Calu3 (cell line): ENCODE measurements at places on chromosomes 12 and 14. TPM values are rescaled to one million over a fixed set of nuclear protein-coding genes. Genes with fewer than 3 reads are reported as not detected.

The MYF6 gene
- not detected in 2 replicates for total RNA-seq

DNA sequence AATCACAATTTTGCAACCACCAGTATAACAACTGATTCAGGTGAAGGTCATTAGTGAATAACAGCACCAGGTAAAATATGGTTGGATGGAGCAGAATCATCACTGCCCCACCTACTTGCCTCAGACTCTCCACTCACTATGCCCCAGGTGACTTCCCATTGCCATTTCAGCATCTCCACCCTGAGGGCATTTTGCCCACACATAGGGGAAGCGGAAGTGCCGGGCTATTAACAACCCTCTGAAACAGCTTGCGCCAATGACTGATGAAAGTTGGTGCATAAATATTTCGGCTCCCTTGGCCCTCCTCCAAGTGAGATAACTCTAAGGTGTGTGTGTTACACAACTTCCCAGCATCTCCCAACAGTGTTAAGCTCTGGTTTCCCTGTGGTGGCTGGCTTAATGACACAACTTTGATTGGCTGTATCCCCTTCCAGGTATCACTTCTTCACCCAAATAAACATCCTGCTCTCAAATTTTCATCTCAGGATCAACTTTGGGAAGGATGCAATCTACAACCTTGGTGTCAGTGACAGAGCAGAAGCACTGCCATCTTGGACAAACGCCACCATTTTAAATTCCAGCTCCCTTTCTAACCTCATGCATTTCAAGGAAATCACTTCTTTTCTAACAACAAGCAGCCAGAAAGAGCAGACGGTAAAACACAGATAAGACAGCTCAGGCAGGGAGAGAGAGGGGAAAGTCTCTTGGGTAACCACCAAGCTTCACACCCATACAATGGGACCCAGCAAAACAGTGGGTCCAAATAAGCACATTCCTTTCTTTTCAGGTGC, 73.6 kb upstream of the PPP2R5C start:
- DNase-seq = no peak

DNA sequence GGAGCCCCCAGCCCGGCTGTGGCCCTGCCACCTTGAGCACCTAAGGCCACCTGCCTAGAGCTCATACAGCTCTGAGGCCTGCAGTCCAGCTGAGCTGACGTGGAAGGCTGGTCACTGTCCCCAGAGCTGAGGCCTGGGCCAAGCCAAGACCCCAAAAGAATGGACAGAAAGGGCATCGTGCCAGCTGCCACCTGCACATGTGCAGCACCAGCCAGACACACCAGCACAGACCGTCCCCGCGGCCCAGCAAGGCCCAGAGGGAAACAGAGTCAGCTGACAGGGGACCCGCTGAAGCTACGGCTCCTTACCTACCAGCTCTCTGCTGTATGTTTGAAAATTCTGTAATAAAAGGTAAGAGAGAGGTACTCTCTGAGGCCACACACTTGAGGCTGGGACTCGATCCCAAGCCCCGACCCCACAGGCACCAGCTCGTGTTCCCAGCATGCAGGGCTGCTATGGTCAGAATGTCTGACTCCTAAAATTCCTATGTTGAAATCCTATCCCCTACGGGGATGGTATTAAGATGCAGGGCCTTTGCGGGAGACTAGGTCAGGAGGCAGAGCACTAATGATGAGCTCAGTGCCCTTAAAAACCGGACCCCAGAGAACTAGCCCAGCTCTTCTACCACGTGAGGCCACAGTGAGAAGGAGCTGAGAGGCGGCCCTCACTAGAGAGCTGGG, 25.4 kb downstream of the BRF1 start:
- DNase-seq = no peak

DNA sequence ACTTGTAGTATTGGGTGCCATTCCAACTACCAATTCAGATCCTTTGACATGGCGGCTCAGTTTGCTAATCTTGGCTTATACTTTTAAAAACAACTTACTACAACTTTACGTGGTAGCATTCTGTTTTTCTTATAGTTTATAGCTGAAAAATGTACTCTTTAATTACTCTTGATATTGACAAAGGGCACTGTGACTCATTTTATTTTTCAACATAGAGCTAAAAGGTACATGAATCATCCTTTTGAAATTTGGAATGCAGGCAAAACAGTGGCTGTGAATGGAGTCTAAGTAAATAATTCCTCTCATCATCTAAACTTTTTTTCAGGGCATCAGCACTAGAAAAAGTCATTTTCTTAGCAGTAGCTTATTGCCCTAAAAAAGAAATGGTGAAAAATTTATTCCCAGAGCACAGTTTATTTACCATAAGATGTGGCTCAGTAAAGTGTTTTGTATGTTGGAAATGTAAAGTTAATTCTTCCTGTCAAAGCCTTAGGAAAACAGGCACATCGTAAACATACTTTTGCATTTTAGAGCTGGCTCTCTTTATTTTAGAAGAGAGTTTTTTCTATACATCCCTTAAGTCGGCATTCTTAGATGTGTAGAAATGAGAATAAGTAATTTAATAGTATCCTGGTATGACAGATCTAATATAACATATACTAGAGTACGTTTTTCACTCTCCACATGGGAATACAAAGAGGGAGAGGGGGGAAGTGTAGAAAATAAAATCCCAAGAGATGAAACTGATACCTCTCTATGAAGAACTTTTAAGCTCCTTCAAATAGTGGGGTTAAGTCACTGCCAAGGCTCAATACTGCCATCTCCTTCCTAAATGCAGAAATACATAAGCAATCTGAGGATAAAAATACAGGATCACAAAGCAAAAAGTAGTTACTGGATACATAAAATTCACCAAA, 55.2 kb downstream of the SLC25A21 start:
- no peak for DNase-seq

GRCh38 chr14:87944987-87945604, 47.9 kb downstream of the GALC start:
- peak; percentile 4 for DNase-seq

The CCDC197 gene
- total RNA-seq = not detected in 2 replicates

DNA sequence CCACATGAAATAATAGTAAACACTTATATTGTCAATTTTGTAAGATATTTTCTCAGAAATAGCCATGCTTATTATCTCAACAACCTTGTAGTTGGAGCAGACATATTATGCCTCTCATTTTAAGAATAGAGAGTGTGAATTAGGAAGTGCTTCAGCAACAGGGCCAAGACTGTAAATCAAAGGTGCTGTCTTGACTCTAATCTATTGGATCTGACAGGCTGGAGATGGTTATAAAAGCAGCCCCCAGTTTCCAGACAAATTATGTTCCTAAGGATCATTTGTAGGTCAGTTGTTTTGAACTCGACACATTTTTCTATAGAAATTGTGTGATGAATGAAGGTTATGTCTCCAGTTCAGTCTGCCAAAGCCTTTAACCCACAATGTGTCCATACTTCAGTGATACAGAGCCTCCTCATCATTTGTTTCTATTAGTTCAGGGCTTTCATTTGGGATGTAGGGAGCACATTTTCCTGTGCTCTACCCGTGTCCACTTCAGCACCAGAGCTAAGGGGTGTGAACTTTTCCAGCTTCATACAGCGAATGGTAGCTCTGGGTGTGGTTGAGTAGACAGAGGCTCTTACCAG, 284.8 kb upstream of the FBXO33 start:
- DNase-seq = no peak

DNA sequence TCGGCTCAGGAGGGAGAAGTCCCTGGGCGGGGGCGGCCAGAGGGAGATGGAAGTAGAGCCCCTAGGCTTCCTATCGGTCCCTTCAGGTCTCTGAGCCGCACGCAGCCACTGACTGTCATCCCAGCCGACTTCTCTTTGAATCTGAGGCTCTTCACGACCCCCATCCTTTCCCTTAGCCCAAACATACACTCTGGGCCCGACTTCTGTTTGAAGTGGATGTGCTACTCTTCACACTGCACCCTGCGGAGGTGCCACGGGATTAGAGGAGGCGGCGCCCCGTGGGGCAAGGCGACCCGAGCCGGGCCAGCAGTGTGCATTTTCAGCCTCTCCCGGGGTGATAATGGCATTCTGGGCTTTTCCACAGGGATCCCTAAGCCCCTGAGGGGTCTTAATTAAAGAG, 6.0 kb upstream of the DACT1 start:
- no peak for DNase-seq

DNA sequence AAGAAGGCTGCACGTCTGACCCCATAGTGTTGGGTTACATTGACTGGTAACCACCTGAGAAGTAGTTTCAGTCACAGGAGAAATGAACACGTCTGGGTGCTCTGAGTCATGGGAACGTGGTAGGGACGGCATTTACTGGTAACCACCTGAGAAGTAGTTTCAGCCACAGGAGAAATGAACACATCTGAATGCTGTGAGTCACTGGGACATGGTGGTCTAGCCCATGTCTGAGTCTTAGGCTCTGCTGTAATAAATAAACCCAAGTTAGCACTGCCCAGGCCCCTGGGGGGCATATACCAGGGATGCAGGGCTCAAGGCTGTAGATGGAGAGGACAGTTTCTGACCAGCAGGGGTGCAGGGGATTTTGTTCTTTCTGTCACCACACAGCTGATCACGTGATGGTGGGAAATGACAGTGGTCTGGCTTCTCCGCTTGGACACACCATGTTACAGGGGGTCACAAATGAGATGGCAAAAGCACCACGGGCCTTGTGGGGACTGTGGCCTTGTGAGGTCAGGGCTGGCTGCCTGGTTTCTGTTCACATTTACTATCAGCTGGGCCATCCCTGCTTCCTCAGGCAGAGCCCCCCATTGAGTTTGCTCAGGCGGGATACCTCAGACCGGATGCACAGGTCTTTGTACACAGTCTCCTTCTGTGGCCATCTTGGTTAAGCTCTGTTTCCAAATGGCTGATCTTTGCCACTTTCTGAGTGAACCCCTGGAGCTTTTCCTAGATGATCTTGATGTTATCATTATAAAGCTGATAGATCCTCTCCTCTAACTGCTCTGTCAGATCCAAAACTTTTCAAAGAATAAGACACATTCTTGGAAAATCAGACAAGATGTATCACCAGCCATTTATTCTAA, 9.8 kb upstream of the C12orf42 start:
- no peak for DNase-seq
